ENCODE measurements at places on chromosomes 6 and 20.

GRCh38 chr6:37514837-37515236, 15.1 kb upstream of the CCDC167 start:
- DNase-seq: no peak

DNA sequence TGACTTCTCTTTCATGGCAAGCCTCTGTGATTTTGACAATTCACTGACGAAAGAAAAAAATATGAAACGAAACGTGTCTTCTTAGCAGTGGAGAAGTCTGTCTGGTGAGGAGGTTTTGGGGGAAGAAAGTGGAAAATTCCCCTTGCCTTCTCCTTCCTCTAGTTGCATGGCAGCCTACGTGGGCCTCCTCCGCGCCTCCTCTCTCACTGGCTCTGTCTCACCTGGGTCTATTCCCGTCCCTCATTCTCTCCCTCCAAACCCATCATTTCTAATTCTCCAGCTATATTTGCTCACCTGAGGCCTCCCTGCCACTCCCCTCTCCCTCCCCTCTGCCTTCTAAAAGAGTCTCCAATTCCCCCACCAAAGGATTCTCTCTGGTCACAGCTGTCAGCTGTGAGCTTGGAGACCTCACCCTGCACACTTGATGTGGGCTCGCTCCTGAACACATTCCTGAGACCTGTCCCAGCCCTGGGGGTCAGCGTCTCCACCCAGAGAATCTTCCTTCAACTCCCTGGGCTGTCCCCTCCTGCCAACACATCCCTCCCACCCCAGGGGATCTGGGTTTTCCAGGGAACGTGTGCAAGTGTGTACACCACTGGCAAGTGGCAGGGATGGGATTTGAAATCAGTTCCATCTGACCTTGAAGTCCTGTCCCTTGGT, 159.6 kb upstream of the PMEPA1 start:
- DNase-seq: no peak

DNA sequence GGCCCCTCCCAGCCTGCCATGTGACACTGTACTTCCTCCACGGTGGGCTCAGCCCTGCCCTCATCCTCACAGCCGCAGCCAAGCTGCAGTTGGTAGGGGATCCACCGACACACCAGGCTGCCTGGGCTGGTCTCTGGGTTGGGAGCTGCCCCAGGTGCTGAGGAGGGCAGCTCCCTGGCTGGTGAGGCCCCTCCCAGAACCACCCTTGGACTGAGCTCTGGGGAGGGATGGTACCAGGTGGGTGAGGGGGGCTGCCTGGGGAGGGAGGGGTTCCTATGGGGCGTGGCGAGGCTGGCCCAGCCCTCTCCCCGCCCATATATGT, 185 bp upstream of the TNFRSF6B start:
- no peak for DNase-seq

DNA sequence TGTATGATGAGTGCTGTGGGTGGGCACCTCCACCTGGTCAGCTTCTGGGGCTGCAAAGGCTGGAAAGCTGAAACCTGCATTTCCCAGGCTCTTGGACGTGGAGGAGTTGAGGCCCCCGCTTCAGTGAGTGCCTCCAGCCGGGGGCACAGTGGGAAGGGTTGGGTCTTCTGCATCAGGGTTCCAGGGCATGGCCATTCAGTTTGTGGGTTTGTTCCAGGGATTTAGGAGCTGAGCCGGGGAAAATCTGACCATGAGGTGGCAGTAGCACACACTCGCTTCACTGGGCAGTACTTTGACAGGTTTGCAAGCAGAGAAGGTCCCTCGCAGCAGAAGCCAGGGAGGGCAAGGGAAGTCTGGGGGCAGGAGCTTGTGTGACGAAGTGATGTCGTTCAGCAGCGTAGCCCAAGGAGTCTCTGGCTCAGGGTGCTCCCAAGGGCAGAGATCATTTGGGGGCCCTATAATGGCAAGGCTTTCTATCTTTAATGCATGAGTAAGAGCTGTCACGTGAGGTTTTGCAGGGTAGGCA, 69.5 kb upstream of the SULF2 start:
- DNase-seq: no peak

DNA sequence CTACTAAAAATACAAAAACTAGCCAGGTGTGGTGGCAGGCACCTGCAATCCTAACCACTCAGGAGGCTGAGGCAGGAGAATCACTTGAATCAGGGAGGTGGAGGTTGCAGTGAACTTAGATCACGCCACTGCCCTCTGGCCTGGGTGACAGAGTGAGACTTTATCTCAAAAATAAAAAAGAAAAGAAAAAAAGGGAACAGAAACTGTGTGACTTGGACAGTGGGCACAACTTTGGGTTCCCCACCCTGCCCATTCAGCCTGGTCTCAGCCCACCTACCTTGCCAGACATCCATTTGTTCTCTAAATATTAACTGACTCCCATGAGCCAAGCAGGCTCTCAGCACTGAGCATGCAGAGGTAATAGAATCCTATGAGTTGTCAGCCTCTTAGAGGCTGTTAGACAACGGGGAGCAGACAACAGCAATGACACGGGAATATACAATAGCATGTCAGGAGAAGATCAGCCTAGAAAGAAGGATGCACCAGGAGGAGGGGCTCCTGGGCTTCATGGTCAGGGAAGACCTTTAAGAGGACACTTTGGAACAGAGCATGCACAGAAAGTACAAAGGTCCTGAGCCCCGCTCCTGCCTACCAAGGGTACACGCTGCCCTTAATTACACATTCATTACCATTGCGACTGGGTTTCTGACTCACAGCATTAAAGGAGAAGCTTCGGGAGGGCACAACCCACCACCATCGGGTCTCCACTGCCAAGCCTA, 20.0 kb downstream of the FAM209B start:
- DNase-seq: no peak

DNA sequence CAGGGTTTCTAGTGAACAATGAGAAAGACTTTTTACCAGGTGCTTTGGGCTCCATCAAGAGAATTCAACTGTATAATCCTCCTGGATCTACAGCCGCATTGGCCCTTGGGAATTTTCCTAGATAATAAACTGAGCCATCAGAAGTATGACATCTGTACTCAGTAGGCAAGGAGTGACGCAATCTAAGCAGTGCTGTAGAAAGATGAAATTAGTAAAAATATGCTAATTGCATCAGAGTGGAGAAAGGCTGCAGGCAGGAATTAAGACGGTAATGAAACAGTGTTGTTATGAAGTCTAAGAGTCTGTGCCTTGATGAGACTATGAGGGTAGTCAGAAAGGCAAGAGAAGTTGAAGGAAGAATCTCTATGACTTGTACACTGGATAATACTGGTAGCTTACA, 507.9 kb upstream of the SOX4 start:
- no peak for DNase-seq

DNA sequence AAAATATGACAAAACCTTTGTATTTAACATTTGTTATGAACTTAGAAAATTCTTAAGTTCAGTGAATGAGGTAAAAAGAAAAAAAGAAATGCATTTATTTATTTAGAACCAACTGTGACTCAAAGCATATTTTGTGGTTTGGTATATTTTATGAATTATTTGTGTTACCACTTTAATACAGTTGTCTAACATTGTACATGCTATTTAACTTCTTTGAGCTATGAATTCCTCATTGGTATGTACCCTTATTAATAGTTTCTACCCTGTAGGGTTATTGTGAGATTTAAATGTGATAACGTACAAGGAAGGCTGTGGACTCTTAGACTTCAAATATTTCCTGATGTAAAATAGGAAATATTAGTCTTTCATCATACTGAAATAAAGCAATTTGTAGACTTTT, 162.6 kb downstream of the MMUT start:
- DNase-seq: no peak

DNA sequence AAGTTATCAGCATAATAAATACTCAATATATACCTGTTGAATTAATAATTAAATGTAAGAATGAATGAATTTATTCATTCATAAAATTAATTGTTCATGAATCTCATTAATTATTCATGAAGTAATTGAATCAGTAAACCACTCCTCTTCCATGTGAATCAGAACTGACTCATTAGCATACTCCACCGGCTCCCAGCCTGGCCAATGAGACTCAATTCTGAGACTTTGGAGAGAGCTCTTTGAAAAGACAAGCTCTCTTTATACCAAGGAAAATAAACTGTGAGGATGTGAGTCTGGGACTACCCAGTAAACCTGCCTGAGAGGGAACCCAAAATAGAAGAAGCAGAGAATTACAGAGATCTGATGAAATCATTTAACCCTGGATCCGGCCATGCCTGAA, 8.4 kb upstream of the SLC2A10 start:
- DNase-seq: no peak

- DNase-seq: no peak
Observed at GRCh38 chr6:89321131-89321970, 6.3 kb upstream of the GABRR2 start.

DNA sequence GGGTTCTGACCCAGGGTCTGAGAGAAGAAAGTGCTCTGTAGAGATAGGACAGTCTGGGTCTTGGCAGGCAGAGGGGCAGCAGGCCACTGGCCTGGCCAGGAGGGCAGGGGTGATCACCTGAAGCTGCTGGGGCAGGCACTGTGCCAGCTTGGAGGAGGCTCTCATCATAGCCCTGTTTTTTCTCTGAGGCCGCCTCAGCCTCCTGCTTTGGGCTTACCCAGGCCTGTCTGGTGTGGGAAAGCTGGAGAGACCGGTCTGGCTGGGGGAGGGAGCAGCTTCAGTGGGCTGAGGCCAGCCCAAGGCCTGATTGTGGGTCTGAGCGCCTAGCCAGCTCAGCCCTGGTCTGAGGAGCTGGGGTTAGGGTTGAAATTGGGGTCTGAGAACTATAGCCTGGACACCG, 3.9 kb downstream of the LPIN3 start:
- DNase-seq: no peak

DNA sequence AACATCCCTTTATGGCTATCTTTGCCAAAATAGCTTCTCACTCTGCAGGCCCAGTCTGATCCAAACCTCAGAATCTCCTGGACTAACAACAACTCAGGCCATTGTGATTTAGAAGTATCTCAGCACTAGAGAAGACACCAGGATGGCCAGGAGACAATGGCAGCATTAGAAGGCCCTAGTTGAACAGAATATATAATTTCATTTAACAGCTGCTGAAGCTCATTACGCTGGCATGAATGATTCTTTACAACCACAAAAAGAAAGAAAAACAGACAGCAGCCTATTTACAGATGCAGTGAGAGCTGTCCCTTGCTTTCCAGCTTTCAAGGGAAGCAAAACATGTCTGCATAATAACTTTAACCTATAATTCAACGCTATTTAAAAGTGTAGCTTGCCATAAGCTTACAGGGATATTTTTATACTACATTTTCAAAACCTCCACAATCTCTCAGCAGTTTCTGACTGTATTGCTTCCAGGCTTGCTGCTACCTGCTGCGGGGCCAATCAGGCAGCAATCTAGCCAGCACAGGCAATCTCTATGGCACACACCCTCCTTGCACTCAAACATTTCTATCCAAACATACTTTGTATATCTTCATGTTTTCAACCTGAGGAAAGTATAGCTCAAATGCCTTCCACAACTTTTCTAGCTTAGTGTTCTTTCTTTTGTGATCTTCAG, 107.3 kb downstream of the OGFRL1 start:
- no peak for DNase-seq

- no peak for DNase-seq
Observed at GRCh38 chr6:149940672-149940982, 1.2 kb upstream of the ULBP2 start.
